ENCODE measurements at places on chromosomes 2 and 18.

DNA sequence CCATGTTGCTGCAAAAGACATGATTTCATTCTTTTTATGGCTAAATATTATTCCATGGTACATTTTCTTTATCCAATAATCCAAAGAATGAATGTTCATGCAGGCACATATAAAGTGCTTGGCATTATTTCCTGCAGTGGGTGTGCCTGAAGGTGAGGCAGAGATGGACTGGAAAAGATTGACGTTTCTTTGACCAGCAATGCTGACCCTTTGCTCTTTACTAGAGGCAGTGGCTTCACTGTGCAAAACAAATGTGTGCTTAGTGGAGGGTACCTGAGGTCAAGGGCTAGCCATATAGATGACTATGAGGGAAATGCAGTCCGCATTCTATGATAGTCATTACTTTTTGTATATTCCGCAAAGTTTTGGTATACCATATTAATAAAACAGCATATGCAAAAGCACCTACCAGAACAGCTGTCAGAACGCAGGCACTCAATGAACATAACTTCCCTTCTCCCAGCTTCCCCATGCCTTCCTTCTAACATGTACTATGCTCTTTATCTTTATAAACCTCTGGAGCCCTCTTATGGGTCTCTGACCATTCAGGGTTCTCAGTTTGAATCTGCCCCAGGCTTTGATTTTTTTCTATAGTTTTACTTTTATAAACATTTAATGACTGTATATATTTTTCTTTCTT, 32.6 kb upstream of the CPS1 start:
- DNase-seq: no peak

- DNase-seq: no peak
Measured at GRCh38 chr18:3683483-3683882, 233.5 kb downstream of the TGIF1 start.

DNA sequence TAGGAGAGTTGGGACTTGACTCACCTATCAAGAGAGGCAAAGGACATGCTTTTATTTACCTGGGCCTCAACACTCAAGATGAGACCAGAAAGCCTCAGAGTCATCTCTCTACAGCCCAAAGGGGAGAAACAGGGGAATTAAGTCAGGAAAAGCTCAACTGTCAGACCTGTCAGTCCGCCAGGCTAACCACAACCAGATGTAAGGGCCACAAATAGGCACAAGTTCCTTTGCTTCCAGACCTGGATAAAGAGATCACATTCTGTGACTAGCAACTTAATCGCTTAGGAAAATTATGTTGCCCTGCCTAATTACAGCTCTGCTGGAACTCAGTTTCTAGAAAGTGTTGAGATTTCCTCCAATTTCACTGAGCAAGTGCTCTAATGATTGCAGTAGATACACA, 67.9 kb downstream of the ANKRD44 start:
- DNase-seq: no peak

DNA sequence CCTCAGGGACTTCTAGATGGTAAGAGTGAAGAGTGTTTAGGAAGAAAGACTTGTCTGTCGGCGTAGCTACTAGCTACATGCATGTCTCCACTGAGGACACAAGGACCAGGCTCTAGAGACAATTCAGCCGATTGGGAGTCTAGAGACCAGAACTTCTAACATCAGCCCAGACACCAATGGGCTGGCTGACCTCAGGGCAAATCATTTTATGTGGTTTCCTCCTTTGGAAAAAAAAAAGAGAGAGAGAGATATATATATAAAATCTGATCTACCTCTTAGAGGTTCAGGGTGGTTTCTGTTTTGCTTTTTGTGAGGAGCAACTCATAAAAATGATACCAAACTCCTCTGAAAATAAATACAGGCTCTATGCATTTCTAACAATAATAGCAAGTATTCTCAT, 212.8 kb downstream of the BCL2 start:
- DNase-seq: no peak

DNA sequence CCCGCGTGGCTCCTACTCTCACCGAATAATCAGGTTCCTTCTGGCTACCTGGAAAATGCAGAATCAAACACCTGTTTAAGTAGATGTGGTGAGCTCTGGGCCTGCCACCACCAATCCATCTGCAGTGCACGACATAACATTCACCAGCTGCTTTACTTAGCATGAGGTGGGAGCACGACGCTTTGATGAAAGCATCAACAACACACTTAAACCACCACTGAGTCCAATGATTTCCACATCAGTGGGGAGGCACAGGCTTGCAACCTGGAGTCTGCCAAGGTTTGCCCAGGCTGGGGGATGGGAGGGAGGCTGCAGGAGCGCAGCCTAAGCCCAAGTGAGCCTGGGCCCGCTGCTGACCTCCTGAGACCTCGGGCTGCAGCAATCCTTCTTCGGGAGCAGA, 415.5 kb downstream of the MEIS1 start:
- no peak for DNase-seq

DNA sequence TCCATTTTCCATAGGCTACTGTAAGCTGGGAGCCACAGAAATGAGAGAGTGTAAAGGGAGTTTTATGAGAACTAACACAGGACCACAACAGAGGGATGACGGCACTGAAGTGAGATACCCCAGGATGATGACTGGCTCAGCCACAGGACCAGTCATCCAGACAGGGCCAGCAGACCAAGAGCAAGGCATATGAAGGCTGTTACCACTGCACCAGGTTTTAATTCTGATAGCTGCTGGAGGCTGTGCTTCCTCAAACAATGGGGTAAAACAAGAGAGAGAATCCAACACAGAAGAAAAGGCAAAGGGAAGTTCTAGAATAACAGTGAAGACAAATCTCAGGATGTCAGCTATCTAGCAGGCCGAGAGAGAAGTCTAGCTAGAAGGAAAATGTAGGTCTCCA, 94.9 kb downstream of the BCL2 start:
- DNase-seq: peak; percentile 70

DNA sequence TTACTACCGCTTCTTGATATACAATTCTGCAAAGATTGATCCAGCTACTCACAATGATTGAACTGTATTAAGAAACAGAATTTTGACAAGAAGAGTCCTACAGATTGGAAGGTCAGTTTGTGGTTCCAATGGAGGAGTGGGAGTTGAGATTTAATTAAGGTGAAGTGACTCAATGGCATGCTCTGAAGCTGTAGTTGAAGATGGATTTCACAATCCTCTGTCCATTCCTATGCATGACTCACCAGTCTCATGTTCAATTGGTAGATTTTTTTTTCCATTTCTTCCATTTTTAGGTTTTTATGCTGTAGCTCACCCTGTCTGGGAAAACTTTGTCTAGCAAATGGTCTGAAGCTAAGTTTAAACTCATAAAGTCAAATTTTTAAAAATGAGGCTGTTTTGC, 83.3 kb downstream of the DPP4 start:
- no peak for DNase-seq

DNA sequence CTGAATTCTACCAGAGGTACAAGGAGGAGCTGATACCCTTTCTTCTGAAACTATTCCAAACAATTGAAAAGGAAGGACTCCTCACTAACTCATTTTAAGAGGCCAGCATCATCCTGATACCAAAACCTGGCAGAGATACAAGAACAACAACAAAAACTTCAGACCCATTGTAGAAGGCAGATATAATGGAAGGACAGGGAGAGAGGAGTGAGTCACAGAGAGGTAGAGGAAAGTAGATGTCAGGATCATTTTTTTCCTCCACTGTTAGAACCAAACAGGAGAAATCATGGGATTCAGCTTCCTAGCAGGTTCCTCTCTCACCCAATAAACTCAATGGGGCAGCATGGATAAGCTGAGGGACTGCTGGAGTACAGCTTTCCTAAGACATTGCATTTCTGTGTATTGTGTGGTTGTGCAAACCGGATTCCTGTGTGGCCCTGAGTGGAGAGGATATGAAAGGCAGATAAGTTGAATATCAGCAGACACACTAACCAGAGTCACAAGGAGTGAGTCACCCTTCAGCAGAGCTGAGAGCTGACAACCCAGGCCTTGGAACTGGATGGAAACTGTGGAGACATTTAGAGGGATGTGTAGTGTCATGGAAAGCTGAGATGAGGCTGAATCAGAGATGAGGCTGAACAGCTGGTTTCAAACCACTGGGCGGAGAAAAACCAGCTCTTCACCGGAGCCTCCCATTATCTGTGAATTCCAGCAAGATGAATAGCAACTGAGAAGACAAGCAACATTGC, 60.9 kb upstream of the MMADHC start:
- no peak for DNase-seq

DNA sequence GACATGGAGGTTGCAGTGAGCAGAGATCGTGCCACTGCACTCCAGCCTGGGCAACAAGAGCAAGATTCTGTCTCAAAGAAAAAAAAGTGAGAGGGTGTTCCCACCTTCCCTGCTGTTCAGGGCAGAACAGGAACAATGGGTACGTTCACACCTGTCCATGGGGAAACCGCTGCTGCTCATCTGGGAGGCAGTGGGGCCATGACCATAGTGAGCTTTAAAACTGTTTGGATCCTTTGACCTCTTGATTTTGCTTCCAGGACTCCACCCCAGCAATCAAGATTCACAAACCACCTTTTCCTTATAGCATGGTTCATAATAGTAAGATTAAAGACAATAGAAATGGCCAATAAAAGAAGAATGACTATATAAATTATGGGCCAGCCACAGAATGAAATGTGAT, 209.2 kb downstream of the ARL4C start:
- no peak for DNase-seq

DNA sequence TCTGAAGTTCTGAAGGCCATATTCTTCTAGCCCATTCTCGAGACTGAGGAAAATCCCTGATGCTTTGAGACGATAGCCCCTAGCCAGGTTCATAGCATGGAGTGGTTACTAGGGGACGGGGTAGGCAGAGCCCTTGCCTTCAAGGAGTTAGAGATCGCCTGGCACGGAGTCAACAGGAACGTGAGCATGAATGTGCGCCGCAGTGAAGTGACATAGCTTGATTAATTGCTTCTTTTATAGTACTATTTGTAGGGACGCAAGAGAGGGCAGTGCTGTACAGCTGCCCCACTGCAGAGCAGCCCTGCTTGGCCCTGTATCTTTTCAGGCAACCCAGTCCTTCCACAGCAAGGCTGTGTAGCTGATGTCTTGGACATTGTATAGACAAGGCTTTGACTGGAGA, 26.2 kb downstream of the HRH4 start:
- no peak for DNase-seq

DNA sequence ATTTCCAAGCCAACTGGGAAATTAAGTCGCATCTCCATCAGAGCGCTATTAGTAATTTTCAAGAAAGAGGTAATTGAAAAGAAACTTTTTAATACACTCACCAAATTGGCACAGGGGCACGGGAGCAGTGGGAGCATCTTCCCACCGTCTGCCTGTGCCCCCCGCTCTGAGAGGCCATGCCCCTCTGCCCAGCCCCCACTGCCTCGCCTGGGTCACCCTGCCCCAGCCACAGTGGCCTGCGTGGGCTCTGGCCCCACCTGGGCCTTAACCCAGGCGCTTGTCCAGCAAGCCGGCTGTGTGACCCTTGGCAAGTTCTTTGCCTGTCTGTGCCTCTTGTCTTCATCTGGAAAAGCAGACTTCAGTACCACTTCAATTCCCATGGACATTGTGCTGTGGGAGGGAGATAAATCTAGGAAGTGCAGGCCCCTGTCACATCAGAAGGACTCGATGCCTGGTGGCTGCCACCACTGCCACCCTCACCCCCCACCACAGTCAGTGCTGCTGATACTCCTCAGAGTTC, 31.9 kb downstream of the GLI2 start:
- DNase-seq: no peak

- DNase-seq: no peak
Measured at GRCh38 chr2:240419271-240419670, 16.2 kb upstream of the GPC1 start.

GRCh38 chr2:113178891-113179290, 5.1 kb downstream of the PSD4 start:
- peak; percentile 73 for DNase-seq

DNA sequence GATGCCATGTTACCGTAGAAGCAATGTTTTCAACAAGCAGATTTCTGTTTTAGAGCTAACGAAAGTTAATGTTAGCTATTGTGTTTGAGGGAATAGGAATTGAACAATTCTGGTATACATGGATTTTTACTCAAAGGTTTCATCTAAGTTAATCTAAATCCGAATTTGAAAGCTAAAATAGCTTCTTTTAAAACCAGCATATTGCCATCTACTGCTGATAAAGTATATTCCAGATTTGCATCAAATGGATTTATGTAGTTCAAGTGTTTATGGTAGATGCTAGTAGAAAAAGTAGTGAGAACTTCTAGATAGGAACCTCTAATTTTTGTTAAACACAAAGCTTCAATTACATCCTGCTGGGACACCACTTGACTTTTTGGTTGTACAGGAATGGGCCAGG, 1569.5 kb upstream of the NXPH2 start:
- no peak for DNase-seq

- DNase-seq: no peak
Measured at GRCh38 chr2:4628998-4629501, 925.7 kb downstream of the DCDC2C start.

DNA sequence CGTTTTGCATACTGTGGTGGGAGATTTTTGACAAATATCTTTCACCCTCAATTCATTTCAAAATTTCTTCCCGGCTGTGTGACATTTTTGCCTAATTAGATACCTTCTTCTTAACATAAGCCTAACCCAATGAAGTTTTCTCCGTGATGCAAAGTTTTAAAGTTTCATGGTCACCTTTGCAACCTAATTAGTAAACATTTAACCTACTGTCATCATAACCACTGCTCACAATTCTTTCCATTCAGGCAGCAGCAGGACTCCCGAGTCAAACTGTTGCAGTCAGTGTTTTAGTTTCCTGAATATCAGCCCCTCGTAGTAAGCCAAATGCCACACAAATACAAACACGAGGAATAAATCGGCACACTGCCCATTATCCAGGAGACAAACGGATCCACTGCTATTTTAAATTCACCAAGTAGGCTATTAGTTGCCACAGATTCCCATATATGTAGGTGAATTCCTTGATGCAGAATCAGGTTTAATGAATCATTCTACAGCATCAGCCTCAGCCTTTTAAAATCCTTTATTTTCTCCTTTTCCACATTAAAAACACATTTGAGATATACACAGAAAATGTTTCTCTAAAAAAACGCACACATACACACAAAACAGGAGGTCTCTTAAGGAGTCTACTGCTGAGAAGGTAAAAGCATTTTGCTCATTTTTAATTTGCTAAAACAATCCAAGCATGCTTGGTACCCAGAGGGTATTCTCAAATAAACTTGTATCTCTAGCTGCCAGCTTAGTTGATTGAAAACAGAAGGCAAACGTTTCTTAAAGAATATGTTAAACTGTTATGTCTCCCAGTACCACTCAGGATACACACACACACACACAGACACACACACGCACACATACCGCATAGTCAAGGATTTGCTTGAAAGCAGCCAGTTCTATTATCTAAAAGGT, 106.5 kb upstream of the KCTD1 start:
- no peak for DNase-seq

DNA sequence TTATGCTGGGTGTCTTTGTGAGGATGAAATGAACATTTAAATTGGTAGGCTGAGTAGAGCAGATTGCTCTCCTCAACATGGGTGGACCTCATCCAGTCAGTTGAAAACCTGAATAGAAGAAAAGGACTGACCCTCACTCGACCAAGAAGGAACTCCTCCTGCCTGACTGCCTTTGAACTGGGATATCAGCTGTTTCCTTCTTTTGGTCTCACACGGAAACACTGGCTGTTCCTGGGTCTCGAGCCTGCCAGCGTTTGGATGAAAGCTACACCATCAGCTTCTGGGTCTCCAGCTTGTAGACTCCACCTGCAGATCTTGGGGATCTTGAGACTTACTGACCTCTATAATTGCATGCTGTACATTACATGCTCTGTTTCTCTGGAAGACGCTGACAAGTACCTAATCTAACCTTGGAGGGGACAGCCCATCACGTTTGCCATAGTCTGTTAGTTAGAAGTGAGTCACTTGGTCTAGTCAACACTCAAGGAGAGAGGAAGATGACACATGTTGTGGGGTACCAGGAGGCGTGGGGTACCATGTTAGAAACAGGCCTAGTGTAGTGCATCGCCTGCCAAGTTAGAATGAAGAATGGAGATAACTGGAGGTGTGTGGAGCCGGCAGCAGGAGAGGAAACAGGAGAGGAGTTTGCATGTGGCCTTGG, 267.0 kb downstream of the MREG start:
- peak; percentile 71 for DNase-seq

Data from activated CD4-positive, alpha-beta T cell treated with anti-CD3 and anti-CD28 coated beads for 48 hours (primary cell).